NCI-H1694 (cell line): ENCODE measurements at places on chromosomes 13 and 19.
A peak's percentile ranks its signal among the peaks of the same experiment; 100 is the strongest.

- no peak for DNase-seq
Observed at GRCh38 chr13:33617055-33617454, 200.9 kb upstream of the RFC3 start.

GRCh38 chr19:16801600-16802013 is 27.6 kb upstream of the SIN3B start:
- no peak for DNase-seq

DNA sequence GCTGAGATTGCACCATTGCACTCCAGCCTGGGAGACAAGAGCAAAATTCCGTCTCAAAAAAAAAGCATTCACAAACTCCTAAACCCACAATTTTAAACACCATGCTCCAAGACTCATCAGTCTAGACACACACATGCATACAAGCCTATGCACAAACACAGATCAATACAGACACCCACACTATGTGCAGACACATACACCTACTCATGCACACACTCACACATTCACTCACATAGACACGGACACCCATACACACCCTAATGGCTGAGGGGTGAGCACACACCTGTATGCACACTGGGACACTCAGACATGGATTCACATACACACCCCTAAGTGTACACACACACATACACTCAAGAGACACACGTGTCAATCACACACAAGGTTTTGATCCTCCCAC is 9.3 kb downstream of the PNMA8B start:
- no peak for DNase-seq

GRCh38 chr13:43230989-43231388 is 207.6 kb downstream of the DNAJC15 start:
- no peak for DNase-seq

DNA sequence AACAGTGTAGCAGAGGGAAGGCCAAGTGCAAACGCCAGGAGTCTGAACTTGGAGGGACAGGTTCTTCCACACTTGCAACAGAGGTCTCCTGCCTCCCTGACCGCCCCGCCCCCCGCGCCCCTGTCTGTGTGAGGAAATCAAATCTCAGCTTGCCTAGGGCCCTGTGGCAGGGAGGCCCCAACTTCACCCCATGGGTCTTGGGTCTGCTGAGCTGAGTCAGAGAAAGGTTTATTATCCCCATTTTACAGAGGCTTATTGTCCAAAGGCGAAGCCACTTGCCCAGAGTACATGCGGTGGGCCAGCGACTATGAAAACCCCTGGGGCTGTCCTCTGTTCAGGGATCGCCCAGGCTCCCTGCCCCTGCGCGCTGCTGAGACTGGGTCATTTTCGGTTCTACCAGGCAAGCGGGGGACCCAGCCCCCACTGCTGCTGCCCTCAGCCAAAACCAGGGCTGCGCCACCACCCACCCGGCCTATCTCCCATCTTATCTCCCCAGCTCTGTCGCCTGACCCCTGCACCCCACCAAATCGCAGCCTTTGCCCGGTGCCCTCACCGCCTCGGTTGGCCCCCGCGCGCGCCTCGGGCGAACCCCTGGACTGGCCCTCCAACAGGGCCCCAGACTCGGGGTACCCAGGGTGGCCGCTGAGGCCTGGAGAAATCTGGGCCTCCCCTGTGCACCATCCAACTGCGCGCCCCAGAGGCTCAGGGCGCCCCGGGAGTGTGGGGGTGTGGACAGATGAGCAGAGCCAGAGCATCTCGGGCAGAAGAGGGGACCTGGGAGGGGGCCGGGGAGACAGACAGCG is 850 bp upstream of the CERS4 start:
- DNase-seq, result no peak

- DNase-seq, result peak; percentile 97
Observed at GRCh38 chr19:44988896-44989556, 12.2 kb upstream of the RELB start.

GRCh38 chr13:40569024-40569350 is 97.5 kb downstream of the FOXO1 start:
- no peak for DNase-seq
